HCT116 (cell line): ENCODE measurements at places on chromosomes 11 and 22. TPM values are rescaled to one million over a fixed set of nuclear protein-coding genes. Genes with fewer than 3 reads are reported as not detected.
A peak's percentile ranks its signal among the peaks of the same experiment; 100 is the strongest.

DNA sequence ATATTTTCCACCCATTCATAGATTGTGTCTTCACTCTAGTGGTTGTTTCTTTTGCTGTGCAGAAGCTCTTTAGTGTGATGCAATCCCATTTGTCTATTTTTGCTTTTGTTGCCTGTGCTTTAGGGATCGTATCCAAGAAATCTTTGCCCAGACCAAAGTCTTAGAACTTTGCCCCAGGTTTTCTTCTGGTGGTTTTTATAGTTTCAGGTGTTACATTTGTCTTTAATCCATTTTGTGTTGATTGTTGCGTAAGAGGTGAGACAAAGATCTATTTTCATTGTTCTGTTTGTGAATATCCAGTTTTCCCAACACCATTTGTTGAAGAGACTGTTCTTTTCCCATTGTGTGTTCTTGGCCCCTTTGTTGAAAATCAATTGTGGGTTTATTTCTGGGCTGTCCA, 6.4 kb downstream of the IL10RA start:
- no peak for DNase-seq

The ACCS gene
- 13.2 TPM for total RNA-seq

- DNase-seq = no peak
These were observed 15.5 kb upstream of the RASD2 start for GRCh38 chr22:35524966-35525686.

GRCh38 chr11:12950670-12951069, 58.4 kb upstream of the RASSF10 start:
- DNase-seq = no peak

The GVQW3 gene
- 4.7 TPM for total RNA-seq

GRCh38 chr11:31797190-31798056, 13.7 kb downstream of the PAX6 start:
- no peak for DNase-seq

- peak; percentile 51 for DNase-seq
These were observed 99.4 kb upstream of the BLID start for GRCh38 chr11:122215244-122215992.

The BTBD18 gene
- not detected for total RNA-seq
